ENCODE measurements at places on chromosomes 11 and 22.
A peak's percentile ranks its signal among the peaks of the same experiment; 100 is the strongest.

DNA sequence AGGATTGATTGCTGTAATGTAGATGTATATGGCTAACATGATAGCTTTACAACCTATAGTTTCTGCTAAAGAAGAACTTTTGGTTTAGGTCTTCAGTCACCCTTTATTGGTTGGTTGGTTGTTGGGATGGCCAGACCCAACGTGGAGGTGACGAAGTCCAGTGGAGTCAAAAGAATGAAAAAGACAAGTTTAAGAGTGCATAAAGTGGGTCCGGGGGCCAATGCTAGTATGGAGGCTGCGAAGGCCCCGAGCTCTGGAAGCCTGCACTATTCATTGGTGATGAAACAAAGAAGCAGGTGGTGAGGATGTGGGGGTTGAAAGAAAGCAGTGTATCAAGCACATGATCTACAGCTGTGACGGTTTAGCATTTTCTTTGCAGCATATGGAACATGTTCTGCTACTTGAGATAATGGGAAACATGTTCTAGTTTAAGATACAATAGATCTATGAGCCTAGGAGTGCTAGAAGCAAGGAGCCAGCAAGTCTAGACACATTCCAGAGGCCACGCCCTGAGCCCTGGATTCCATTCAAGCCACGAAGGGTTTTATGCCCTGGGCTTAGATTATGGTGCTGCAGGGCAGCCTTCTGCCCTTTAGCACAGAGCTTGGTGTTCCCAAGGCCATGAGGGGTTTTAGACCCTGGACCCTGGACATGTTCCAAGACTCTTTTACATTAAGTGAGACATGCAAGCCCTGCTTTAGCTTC lies 6.3 kb downstream of the TCP11L1 start:
- no peak for DNase-seq

- no peak for DNase-seq
Observed at GRCh38 chr11:125618383-125618782, 6.6 kb upstream of the CHEK1 start.

DNA sequence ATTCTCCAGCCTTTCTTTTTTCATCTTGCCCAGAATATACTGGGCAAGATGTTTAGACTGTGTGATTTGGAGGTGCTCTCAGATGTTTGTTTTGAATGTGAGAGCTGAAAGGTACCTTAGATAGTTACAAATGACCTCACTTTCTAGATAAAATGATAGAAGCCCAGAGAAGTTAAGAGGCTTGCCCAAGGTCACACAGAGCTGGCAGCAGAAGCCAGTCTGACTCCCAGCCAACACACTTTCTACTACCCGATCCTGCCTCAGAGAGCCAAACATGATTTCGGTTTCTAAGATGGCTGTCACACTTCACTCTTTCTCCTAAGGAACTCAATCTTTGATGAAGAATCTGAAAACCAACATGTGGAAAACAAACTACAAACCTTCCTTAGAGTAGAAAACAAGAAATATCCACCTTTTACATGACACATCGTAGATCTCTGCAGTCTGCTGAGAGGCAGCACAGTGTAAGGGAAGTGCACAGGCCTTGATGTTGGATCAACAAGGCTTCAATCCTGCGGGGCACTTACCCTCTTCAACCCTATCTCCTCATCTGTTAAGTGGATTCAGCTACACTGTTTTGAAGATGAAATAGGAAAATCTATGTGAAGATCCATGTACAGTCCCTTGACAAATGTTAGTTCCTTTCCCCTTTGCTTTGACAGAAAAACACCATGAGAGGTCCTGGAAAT lies 58.6 kb downstream of the SYTL2 start:
- no peak for DNase-seq

DNA sequence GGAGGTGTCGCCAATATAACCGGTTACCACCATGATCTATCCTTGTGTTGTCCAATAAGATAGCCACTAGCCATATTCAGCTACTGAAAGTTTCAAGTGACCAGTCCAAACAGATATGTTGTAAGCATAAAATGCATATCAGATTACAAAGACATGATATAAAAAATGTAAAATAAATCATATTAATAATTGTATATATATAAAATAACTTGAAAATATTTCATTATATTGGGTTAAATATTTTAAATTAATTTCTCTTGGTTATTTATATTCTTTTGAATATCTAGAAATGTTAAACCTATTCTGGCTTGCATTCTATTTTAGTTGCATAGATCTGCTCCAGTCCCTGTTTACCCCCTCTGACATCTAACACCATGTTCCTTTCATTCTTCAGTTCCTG lies 121.7 kb upstream of the SEZ6L start:
- no peak for DNase-seq

- DNase-seq, result peak; percentile 89
Observed at GRCh38 chr22:35921777-35922176, 106.8 kb downstream of the RBFOX2 start.

DNA sequence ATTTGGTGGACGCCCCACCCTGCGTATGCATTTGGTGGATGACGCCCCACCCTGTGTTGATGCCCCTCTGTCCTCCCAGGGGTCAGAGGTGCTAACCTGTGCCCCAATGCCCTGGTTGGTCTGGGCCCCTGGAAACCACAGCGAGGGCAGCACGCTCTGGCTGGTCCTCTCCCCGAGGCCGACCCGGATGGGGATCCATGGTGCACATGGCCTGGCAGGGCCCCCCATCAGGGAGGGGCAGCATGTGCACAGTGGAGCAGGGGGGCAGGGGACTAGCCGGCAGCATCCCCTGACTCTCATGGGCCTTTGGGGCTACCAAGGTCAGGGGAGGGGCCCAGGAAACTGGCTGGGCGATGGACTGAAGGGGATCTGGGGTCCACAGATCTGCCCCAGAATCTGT lies 7.6 kb upstream of the MUC5AC start:
- no peak for DNase-seq

DNA sequence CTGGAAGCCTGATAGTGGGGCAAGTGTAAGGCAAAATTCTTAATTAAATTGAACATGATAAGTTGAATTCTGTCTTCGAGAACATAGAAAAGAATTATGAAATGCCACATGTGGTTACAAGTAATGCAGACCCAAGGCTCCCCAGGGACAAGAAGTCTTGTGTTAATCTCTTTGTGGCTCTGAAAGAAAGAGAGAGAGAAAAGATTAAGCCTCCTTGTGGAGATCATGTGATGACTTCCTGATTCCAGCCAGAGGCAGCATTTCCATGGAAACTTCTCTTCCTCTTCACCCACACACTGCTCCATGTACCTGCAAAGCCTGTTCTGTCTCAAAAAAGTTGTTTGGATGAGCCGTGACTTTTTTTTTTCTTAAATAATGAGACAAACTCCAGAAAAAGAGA lies 1.9 kb upstream of the TYR start:
- peak; percentile 8 for DNase-seq

DNA sequence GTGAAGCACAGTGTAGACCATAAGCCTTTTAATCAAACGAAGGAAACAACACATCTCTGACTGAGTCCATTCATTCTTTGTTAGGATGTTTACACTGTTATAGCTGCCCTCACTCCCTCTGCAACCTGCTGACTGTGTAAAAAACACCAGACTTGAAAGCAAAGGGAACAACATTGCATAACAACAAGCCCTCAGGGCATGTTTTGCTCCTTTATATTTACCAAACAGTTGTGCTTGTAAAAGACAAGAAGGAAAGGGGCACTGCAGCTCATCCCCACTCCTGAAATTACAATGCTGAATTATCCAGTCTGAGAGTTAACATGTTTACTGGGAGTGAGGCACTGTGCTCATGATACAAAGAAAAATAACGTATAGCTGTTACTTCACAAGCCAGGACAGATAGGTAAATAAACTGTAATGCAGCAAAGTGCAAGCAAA lies 46.4 kb downstream of the RAB30 start:
- DNase-seq, result no peak

DNA sequence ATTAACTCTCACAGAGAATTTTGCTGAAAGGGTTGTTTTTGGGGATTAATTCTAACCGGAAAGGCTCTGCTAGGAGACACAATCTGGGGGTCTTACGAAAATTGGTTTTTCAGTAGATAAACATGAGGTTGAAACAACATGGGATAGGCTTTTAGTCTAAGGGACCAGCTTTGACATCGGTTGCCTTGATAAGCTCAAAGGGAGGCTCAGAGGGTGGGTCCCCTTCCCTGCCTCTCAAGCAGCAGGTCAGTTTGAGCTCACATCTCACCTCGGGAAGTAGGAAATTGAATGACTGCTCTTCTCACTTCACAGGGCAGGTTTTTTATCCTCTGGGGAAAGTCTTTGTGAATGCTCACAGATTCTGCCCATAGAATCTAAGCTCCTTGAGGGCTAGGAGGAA lies 70.2 kb upstream of the KIRREL3 start:
- DNase-seq, result no peak

- no peak for DNase-seq
Observed at GRCh38 chr22:40202225-40202944, 24.7 kb downstream of the TNRC6B start.

DNA sequence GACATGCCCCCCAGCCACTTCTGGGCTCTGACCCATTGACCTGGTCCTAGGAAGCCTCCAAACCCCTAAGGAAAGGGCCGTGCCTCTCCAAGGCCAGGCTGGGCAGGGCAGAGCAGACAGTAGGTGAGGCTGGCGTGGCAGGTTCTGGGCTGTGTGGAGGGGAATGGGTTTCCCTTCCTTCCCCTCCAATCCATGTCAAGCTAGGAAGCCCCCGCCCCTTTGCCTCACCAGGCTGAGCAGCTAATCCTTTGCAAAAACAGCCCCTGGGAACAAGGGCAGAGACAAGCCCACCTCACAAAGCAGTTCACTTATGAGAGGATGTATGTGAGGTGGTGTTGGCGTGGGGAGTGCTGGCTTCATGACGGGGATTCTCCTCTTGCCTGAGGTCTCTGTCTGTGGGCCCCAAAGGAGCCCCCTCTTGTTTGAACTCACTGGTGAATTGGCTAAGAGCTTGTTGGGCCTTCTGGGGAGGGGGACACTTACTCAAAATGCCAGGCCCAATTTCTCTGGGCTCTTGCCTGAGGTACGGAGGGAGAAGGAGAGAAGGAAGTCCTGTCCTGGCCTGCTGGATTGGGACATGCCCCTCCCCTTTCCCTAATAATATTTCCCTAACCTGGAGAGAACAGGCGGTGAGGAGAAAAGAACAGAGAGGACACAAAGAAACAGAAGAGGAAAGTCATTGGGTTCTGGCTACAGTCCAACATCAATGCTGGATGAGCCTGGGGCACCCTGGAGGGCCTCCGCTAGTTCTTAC lies 1.6 kb upstream of the TRIM29 start:
- no peak for DNase-seq

DNA sequence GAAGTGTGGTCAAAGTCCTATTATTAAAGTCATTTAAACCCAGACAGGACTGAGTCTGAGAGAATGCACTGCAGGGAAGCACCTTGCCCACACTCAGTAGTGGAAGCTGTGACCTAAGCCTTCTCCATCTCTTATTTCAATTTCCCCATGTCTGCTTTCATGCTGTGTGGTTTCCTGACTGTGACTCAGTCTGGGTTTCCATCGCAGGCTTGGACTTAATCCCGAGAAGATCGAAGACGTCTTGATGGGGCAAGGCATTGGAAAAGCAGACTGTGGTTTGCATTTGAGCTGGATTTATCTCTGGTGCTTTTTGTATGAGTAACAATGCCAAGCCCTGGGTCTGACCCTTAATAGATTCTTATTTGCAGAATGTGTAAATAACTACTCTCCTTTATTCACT lies 238.9 kb downstream of the NTM start:
- DNase-seq, result peak; percentile 93

DNA sequence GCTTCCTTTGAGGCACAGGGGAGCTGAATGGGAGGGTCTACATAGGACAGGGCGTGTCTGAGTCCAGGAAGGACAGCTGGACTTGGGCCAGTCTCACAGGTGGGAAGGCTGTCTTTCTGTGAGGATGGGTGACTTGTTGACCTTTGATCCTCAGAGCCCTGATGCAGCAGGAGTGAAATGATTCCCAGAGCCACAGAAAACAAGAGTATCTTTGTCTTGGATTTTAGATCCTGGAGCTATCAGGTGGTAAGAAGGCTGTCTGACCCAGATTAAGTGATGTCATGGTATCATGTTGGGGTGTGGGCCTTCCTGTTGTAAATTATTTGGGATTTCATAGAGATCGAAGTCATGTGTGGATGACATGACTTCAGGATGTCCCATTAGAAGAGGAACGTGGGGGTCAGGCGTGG lies 15.0 kb downstream of the PTPRJ start:
- DNase-seq, result no peak

DNA sequence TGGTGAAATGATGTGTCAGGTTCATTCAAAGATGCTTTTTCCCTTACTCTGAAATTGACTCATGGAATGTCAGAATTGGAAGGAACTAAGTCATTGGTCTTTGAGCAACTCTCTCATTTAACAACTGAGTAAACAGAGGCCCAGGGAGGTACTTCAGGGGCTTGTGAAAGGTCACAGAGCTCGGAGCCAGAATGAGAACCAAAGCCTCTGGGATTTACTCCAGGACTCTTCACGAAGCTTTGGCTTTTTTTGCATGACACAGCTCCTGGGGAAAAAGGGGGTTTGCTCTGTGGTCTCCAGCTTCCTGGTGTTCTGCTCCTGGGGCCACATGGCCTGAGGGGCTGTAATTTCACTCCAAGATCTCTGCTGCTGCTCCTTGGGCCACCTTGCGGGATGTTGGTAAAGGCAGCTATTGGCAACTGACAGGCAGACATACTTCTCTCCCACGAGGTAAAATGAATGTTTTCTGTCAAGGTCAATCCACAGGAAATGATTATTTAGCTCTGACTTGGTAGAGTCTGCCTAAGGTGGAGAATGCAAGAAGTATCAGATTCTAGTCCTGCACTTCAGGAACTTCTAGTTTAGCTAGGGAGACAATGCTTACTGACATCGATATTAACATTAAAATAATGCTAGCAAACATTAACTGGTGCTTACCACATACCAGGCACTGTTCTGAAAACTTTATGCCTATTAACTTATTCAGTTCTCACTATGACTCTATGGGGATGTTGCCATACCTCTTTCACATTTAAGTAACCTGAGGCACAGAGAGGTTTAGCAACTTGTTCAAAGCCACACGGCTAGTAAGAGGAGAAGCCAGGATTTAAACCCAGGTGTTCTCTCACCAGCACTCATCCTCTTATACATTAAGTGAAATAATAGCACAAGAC lies 16.1 kb downstream of the PKNOX2 start:
- DNase-seq, result peak; percentile 37

DNA sequence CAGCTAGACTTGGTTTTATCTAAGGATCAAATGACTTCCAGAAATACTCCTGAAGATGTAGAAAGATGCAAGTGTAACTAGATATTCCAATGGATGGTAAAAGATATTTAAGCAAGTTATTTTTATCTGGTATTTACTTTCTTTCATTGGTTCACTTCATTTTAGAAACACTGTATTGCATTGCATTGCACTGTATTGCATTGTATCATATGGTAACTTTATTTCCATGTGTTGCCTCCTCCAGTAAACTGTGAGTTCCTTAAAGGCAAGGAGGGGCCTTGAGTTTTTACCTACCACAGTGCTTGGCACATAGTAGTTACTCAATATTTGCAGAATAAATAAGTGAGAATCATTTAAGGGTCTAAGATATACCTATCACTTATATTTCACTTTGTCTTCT lies 31.8 kb upstream of the FLI1 start:
- DNase-seq, result no peak

All from umbilical cord (tissue), 2 donors.